Spleen (tissue), 13 donors: ENCODE measurements at places on chromosomes 16 and 17.

DNA sequence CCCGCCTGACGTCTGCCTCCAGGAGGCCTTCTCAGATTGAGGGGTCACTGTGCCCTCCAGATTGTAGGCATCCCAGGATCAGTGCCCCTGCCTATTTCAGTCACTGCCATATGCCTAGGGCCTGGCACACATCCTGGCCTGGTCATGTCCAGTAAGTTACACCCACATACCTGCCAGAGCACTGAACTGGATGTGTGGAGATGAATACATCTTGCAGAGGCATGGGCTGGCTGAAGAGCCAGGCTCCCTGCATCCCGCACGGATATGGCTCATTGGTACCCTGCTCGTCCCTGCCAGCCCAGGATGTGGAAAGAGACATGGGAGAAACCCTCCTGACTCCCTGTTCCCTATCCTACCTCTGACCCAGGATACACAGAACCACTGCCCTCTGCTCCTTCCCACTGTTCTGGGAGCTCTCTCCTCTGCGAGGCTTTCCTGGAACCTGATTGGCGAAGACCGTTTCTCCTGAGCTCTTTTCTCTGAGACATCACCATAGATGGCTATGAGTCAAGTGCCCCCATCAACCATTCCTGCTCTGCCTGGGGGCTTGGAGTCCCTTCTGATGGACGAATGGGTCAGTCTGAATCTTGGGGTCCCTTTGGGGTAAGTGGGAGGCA, 40.0 kb upstream of the TAC4 start:
- peaks cover 40% of the 10 kb centered on the region for H3K27me3 ChIP-seq
- DNase-seq = no peak
- no peak overlapping the region for H3K4me3 ChIP-seq
- H3K27ac ChIP-seq = no peak overlapping the region
- H3K4me1 ChIP-seq = peaks cover 7% of the 10 kb centered on the region

DNA sequence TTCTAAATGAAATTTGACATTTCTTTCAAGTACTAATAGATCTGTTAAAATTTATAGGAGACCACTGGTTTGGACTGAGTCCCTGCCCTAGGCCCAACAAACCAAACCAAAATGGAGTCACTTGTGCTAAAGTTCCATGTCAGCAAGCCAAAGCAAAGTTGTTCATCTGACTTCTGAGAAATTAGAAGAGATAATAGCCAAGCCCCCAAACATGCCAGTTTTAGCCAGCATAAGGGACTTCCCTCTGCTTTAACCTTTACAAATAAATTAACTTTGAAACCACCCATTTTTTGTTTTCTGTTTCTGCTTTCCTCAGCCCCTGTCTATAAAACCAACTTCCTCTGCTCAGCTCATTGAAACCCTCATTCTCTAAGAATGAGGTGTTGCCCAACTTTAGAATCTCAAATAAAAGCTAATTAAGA, 18.9 kb downstream of the CDR2 start:
- DNase-seq = no peak
- no peak overlapping the region for H3K27ac ChIP-seq
- H3K4me1 ChIP-seq = peaks cover 82% of the 10 kb centered on the region
- no peaks in the 10 kb centered on the region for H3K27me3 ChIP-seq
- H3K36me3 ChIP-seq = no peaks in the 10 kb centered on the region

- no peaks in the 10 kb centered on the region for H3K36me3 ChIP-seq
- DNase-seq = peak; percentile 64
- no peak overlapping the region for H3K4me3 ChIP-seq
- H3K27me3 ChIP-seq = no peaks in the 10 kb centered on the region
- H3K27ac ChIP-seq = peak overlapping the region; percentile 83
- H3K4me1 ChIP-seq = peaks cover 56% of the 10 kb centered on the region
These were observed 6.2 kb downstream of the CCR7 start for GRCh38 chr17:40558890-40559563.

DNA sequence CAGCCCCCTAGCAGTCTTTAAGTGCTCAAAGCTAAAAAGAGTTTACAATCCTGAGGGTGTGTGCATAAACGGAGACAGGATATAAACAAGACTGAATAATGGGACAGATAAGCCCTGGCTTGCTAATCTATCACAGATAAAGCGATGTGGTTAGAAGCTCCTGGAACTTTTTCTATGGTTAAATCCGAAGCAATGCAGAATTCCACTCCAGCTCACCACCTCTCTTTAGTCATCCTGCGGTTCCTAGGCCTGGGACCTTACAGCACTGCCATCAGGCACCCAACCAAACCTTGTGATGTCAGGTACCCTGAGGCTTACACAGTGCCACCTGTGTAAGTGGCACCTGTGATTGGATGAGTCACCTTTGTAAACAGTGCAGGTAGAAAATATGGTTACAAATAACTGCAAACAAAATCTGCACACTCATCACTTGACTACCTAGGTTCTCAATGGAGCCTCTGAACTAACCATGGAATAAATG, 31.5 kb upstream of the B4GALNT2 start:
- no peak overlapping the region for H3K4me3 ChIP-seq
- H3K27ac ChIP-seq = no peak overlapping the region
- no peaks in the 10 kb centered on the region for H3K27me3 ChIP-seq
- no peak for DNase-seq
- H3K4me1 ChIP-seq = no peaks in the 10 kb centered on the region

GRCh38 chr17:32859857-32860525, 16.9 kb downstream of the MYO1D start:
- no peak overlapping the region for H3K27ac ChIP-seq
- no peak for DNase-seq
- H3K36me3 ChIP-seq = no peaks in the 10 kb centered on the region
- no peak overlapping the region for H3K4me3 ChIP-seq
- H3K27me3 ChIP-seq = no peaks in the 10 kb centered on the region

DNA sequence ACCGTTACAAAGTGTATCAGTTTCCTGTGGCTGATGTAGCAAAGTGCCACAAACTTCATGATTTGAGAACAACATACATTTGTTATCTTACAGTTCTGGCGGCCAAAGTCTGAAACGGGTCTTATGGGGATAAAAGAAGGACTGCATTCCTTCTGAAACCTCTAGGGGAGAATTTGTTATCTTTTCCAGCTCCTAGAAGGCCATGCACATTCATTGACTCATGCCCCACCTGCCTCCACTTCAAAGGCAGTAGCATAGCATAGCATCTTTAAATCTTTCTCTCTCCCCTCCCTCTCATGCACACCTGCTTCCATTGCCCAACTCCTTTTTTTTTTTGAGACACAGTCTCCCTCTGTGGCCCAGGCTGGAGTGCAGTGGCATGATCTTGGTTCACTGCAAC, 190.7 kb upstream of the DYNLRB2 start:
- no peak for DNase-seq
- H3K4me3 ChIP-seq = no peak overlapping the region
- no peak overlapping the region for H3K27ac ChIP-seq
- H3K27me3 ChIP-seq = no peaks in the 10 kb centered on the region
- H3K4me1 ChIP-seq = no peaks in the 10 kb centered on the region

GRCh38 chr16:57355898-57356414, 2.6 kb upstream of the CCL22 start:
- H3K27ac ChIP-seq = no peak overlapping the region
- H3K4me3 ChIP-seq = no peak overlapping the region
- no peaks in the 10 kb centered on the region for H3K36me3 ChIP-seq
- no peak for DNase-seq

DNA sequence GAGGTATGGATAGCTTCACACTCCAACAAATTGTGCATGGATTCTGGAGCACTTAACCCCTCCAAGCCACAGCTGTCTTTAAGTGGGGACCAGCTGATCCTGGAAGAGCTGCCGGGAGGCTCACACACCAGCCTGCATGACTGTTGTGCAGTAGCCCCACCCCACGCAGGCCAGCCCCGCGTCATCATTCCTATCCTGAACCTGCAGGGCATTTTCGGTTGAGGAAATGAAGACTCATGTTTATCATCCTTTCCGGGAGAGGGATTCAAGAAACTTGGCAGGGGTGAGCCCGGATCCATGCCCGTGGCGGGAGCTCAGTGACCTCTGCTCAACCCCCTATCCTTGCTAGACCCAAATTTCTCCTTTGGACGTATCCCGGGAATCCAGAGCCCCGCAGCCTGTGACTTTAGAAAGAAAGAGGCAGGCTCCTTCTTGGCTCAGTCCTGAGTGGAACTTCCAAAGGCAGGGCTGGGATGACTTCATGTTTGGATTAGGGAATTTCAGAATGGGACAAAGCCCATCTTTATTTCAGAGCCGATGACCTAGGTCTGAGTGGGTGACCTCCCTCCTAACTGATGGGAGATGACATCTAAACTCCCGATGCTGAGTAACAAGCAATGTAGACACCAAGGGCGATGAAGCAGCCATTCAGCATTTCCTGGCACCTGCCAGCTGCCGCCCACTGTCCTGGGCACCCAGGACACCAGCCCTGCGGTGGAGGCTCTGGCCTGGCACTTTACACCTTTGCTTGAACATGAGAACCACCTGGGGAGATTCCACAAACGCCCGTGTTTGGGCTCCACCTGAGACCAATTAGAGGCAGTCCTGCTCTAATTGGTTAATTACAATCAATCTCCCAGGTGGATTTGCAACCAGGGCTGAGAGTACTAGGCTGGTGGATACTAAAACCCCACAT, 43.3 kb upstream of the CMIP start:
- no peak for DNase-seq
- H3K36me3 ChIP-seq = no peaks in the 10 kb centered on the region
- H3K27me3 ChIP-seq = no peaks in the 10 kb centered on the region
- H3K4me1 ChIP-seq = peaks cover 10% of the 10 kb centered on the region
- no peak overlapping the region for H3K4me3 ChIP-seq

GRCh38 chr16:85363881-85364280, 249.2 kb upstream of the GSE1 start:
- H3K4me3 ChIP-seq = no peak overlapping the region
- DNase-seq = no peak
- H3K4me1 ChIP-seq = no peaks in the 10 kb centered on the region
- no peak overlapping the region for H3K27ac ChIP-seq

DNA sequence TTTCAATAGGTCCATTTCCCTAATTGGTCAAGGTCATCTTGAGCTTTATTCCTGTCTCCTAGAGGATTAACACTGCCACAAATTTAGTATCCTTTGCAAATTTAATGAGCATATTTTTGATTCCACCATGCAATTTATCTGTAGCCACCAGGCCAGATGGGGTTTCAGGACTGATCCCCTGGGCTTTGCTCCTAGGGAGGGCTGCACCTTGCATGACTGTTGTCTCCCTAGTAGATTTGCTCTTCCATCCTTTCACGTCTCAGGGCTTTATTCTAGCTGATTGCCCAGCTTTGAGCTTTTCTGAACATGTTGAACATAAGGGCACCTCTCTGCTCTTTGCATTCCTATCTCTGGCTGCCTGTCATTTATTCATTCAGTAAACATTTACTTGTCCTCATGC, 7.7 kb upstream of the KCNH6 start:
- DNase-seq = no peak
- H3K4me3 ChIP-seq = no peak overlapping the region
- H3K4me1 ChIP-seq = no peaks in the 10 kb centered on the region
- H3K27me3 ChIP-seq = no peaks in the 10 kb centered on the region

- no peaks in the 10 kb centered on the region for H3K27me3 ChIP-seq
- no peak overlapping the region for H3K4me3 ChIP-seq
- no peaks in the 10 kb centered on the region for H3K4me1 ChIP-seq
- H3K27ac ChIP-seq = no peak overlapping the region
- DNase-seq = peak; percentile 89
These were observed 10.3 kb downstream of the NT5M start for GRCh38 chr17:17313350-17313991.

DNA sequence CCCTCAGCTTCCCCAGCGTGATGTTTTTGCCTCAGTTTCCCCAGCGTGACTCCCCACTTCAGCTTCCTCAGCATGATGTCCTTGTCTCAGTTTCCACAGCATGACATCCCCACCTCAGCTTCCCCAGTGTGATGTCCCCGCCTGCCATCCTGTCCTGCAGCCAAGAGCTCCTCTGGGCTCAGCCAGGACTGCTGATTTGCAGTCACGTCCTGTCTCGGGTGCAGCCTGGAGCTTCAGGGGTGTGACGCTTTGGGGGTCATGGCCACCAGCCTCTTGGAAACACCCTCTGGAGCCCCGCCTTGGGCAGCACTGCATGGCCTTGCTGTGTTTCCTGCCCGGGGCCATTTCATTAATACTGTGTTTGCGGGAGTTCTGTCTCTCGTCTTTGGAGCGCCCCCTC, 16.5 kb upstream of the NUDT16L1 start:
- peaks cover 10% of the 10 kb centered on the region for H3K36me3 ChIP-seq
- no peaks in the 10 kb centered on the region for H3K27me3 ChIP-seq
- H3K4me3 ChIP-seq = peak overlapping the region; percentile 7
- peak; percentile 89 for DNase-seq
- peak overlapping the region; percentile 92 for H3K27ac ChIP-seq

DNA sequence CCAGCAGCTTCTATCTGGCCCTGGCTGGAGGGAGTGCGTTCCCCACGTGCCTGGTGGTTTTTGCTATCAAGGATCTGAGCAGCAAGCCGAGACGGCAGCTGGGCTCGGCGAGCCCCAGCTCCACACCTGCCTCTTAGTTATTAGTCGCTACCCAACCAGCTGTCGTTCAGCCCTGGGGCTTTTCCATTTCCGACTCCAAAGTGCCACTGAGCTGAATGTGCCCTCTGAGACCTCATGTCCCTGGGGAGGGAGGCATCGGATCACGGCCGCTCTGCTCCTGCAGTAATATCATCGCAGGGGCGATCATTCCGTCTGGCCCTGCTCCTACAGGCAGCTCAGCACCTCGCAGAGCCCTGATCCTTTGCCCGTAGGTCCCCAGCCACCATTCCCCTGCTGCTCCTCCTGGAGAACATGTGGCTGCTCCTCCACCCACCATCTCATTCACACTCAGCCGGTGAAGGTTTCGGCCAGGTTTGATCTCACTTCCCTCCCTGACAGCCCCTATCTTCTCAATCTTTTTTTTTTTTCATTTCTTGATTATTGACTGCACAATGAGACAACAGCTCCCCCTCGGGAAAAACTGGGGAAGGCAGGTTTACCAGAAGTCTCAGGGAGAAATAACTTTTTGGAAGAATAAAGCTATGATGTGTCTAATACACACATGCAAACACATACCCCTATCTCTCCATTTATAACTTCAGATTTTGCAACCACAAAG, 86.7 kb downstream of the ZFHX3 start:
- no peak for DNase-seq
- H3K4me3 ChIP-seq = no peak overlapping the region
- no peaks in the 10 kb centered on the region for H3K4me1 ChIP-seq
- H3K27ac ChIP-seq = no peak overlapping the region
- H3K27me3 ChIP-seq = no peaks in the 10 kb centered on the region
- H3K36me3 ChIP-seq = peaks cover 29% of the 10 kb centered on the region
